ENCODE measurements at places on chromosomes 3 and 15.

DNA sequence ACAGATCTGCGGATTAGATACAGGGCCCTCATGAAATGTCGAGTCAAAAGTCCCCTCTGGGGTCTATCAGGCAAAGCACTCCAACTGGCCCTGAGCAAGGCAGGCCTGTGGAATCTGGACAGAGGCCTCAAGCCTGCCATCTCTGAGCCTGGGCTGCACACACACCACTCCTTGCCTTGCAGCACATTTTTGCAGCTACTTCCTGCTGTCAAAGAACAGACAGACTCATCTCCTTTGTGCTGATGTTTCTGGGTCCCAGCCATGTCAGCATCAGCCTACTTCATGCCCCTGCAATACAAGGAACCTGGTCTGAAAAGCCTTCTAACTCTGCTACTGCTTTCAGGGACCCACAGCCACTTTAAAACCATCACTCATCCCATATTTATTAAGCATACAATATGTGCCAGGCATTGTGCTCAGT is 60.6 kb upstream of the IL12A start:
- peak; percentile 8 for DNase-seq

DNA sequence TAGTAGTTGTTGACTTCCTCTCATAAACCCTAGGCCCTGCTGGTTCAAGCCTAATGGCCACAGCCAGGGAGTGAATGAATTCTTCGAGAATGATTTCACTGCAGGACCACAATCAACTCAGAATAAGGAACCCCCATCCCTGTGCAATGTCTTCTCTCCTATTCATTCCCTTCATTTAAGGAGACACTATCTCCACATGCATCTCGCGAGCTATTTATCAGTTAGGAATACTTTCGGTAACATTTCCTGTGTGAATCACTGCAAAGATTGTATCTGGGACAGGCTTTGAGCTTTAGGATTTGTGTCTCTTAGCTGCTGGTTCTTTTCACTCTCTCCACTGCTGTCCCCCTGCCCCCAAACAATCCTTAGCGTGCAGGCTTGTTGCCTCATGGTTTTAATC is 94.4 kb downstream of the MYLK start:
- DNase-seq: no peak

GRCh38 chr15:57537072-57537471 is 54.6 kb upstream of the MYZAP start:
- DNase-seq: peak; percentile 79

GRCh38 chr3:185760088-185760487 is 64.8 kb downstream of the IGF2BP2 start:
- no peak for DNase-seq

DNA sequence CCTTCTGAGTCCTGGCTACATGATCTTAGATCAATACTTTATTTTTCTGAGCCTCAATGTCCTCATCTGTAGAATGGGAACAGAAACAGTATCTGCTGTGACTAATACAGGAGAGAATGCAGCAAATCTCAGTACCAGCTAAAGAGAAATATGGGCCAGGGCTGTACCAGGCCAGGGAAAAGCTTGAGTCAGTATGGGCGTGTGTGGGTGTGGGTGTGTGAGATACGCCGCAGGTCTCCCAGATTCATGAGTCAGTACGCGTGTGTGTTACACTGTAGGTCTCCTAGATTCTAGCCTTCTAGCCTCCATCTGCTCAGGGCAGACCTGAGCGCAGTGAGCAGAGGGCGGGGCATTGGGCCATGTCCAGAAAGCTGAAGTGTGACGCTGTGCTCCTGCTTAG is 15.2 kb downstream of the GNAI2 start:
- no peak for DNase-seq

DNA sequence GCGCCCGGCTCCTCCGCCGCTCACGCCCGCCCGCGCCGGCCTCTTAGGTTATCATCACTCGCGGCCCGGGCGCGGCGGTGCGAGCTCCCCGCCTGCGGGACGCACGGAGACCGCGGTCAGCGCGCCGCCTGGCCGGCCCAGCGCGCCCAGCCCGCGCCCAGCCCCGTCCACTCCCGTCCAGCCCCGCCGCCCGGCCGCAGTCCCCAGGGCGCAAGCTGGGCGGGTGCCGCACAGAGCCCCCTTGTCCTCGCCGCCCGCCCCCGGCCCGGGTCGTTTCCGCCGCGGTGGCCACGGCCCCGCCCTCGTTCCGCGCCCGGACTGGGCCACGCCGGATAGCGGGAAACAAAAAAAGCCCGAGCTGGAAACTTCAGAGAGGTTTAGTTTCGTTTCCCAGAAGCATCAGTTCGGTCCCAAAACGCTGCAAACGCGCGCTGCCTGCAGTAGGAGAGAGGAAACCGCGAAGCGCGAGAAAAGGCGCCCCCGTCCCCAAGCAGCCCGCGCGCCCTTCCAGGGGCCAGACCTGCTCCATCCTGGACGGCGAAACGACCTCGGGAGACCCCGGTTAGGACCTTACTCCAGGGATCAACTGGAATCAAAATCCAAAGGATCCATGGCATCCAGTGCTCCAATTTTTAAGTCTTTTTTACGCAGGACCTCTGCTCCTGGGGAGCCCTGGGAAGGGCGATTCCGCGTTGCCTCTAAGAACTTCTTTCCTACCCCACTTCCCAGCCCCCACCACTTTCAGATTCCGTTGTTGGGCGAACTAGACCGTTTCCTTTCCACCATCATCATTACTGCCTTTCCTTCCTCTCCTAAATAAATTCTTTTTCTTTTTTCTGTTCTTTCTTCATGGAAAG is at the start of gene ATP10A:
Gene ATP10A (minus strand): TSS at position 217 of the 857 bp plus-strand sequence. CDS start 231 bp downstream, outside the sequence.
- peak; percentile 86 for DNase-seq

- DNase-seq: peak; percentile 9
Measured at GRCh38 chr3:160291909-160292299, 66.7 kb downstream of the C3orf80 start.

- DNase-seq: peak; percentile 99
Measured at GRCh38 chr3:42369304-42369703, 41.1 kb downstream of the LYZL4 start.

DNA sequence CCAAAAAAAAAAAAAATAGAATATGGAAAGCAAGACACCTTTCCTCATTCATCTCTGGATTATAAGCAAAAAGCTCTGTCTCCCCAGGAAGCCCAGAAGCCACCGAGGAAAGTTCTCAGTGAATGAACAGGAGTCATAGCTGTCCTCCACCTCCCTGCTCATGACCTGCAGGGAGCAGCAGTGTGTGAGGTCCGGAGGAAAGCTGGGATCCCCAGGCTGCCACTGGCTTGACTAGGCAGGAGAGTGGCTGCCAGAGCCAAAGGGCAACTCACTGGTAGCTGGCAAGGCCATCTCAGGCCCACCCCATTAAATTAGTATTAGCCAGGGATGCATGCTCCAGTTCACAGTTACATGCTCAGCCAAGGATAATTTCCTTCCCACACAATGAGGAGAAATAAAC is 191.6 kb upstream of the STT3B start:
- DNase-seq: no peak

GRCh38 chr3:17802950-17803349 is 60.5 kb upstream of the TBC1D5 start:
- DNase-seq: no peak

DNA sequence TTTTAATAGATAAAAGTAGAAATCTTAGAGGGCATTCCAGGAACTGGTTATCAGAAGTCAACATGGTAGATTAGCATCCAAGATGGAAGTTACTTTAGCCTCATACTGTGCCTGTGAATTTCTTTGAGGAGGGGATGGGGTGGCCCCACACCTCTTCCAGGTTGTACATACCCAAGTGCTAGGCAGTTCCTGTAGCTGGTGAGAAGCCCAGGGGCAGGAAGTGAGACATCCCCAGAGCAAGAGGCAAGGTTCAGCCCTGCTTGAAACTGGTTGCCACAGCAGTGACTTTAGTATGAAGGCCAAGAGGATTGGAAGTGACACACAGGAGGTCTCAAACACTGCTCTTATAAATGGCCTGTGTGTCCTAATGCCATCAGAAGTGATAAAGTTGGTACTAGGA is 11.9 kb downstream of the GTPBP8 start:
- no peak for DNase-seq

DNA sequence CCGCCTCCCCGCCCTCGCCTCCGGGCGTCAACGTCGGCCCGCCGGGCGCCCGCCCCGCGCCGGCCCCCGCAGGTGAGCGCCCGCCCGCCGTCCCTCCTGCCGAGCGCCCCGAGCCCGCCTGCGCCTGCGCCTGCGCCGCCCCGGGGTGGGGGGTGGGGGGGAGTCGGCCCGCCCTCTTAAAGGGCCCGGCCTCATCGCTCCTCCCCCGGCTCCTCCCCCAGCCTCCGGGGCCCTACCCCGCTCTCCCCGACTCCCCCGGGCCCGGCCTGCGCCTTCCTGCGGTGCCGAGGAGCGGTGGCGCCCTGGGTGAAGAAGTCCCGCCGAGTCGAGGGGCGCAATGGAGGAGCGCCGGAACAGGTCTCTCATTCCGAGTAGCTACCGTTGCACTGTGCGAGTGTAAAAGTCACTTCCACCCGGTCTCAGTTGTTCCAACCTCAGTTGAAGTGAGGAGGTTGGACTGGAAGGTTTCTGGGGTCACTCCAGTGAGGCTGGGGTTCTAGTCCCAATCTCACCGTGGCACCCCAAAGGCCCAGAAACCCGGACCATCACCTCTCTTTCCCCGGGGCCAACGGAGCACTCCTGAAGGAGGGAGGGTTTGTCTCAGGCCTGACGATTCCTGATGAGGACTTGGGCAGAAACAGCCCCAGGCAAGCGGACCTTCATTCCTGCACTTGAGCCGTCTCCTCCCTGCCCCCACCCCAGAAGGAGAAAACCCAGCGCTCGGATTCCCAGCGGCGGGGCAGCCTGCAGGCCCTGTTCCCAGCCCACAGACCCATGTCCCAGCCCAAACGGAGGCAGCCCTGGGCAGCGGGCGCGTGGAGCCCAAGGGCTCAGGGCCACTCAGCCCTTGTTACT is 1.5 kb upstream of the TNK2 start:
- DNase-seq: peak; percentile 93

GRCh38 chr3:52440249-52440551 is 4.7 kb downstream of the SEMA3G start:
- DNase-seq: no peak

DNA sequence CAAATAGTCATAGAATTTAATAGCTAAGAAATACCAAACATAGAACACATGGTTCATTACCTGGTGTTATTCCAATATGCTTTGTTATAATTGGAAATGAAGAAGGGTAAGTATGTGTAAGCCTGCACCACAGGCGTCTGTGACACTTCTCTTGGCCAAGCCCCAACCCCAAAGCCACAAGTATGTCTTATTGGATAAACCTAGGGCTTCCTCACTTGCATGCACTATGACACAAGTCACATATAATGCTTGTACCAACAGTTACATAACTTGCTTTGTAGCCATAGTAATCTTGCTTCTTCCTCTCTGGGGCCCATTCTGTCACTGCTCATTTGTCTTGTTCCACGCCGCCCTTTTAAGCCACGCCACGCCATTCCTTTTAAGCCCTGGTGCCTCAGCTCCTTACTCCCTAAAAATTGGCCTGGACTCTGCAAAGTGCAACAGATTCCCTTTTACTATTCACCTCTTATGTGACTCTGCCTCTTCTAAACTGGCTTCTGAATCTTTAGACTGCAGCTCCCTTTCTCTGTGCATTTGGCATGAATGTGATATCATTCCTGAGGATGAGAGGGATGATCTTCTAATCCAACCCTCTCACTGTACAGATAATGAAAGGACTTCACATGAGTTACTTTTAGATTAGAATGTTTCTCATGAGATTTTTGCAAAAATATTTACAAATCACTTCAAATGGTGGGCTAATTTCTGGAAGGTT is 48.1 kb upstream of the EPHA3 start:
- DNase-seq: peak; percentile 5

GRCh38 chr15:77702211-77702957 is 69.7 kb upstream of the LINGO1 start:
- DNase-seq: peak; percentile 40

DNA sequence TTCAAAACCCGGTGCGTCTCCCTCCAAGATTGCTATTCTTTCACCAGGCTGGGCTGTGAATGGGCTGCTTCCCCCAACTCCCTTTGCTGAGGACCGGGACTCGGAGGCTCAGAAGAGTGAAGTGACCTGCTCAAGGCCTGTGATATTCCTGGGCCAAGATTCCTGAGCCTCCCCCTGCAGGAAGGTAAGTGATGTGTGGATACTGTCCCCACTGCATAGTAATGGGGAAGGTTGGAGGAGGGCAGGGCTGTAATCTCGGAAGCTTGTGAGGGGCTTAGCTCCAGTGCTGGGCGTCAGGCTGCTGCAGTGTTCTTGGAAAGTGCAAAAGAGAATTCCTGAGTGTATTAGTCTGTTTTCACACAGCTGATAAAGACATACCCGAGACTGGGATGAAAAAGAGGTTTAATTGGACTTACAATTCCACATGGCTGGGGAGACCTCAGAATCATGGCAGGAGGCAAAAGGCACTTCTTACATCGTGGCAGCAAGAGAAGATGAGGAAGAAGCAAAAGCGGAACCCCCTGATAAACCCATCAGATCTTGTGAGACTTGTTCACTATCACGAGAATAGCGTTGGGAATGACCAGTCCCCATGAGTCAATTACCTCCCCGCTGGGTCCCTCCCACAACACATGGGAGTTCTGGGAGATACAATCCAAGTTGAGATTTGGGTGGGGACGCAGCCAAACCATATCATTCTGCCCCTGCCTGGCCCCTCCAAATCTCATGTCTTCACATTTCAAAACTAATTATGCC is 67.6 kb downstream of the EFCAB12 start:
- no peak for DNase-seq

DNA sequence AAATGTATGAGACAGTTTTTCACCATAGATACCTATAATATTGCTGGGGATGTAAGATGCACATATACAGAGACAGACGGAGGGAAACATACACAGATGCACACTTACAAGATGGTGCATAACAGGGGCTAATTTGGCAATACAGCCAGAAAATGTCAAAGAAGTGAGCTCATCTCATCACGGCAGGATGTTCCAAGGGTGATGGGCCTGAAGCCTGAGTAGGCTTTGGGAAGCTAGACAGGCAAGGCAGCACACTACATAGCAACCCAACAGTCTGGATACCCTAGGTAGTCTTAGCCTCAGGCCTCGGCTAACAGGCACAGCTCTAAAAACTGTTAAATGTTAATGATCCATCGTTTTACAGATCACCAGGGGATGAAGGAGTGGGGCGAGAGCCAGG is 148.5 kb downstream of the OSBPL10 start:
- DNase-seq: no peak

DNA sequence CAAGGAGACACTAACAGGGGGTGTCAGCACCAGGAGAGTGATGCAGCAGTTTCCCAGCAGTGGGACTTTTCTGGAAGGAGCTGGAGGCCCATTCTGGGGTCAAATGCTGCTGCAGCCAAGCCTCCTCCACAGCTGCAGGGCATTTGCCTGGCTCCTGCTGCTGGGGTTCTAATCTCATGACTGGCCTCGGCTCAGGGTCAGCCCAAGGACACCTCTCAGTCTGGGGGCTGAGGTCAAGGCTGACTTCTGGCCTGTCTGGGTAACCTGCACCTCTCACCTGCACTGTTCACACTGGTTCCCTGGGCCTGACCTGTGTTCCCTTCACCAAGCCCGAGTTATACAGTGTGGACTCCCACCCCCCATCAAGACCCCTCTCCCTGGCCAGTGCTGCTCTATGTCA is 10.4 kb upstream of the C15orf39 start:
- no peak for DNase-seq

DNA sequence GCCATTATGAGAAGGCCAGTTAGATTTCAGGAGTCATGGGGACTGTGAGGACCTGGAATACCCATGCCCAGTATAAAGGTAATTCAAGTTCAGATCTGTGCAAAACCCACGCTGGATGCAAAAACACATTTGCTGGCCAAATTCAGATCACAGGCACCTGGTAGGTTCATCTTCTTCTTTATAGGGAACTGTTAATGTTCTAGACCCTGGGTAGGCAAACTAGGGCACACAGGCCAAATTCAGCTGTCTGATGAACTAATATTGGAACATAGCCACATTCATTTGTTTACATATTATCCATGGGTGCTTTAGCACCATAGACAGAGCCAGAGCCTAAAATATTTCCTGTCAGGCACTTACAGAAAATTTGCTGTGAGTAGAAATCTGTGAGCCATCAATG is 241.4 kb downstream of the PTPRG start:
- peak; percentile 54 for DNase-seq
